ENCODE measurements at places on chromosomes 6 and 20.

DNA sequence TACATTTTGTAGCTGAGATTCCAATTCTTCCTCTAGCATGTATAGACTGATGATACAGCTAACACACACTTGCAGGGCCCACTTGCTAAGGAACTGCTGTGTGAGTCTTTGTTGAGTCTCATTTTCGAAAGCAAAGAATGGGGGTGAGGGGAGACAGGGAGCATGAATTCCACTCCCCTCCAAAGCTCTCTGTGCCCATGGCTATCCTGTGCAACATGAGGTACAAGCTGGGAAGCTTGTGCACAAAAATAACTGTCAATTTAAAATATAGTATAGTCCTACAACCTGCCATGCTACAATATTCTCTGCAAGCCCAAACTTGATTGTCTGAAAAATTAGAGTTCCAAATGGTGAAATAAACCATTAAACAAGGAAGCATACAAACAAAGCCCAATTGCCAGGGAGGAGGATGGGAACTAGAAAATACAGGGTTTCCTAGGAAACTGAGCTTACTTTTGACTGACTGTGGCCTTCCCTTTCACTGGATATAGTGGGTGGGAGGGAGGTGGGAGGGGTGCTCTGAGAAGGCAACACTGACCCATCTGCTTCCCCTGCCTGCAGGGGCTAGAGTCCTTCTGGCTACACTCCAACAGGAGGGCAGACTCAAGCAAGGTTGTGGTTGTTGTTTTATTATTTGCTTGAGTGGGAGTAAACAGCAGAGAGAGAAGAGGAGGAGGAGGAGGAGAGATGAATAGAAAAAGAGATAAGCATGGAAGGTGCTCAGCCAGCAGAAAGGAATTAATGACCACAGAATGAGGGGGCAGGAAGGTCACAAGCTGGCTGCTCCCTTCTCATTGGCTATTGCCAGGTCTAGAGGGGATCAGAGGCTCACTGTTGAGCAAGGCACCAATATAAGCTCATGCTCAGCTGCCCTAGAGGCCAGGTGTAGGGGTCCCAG is 84.6 kb downstream of the FYN start:
- DNase-seq: no peak

DNA sequence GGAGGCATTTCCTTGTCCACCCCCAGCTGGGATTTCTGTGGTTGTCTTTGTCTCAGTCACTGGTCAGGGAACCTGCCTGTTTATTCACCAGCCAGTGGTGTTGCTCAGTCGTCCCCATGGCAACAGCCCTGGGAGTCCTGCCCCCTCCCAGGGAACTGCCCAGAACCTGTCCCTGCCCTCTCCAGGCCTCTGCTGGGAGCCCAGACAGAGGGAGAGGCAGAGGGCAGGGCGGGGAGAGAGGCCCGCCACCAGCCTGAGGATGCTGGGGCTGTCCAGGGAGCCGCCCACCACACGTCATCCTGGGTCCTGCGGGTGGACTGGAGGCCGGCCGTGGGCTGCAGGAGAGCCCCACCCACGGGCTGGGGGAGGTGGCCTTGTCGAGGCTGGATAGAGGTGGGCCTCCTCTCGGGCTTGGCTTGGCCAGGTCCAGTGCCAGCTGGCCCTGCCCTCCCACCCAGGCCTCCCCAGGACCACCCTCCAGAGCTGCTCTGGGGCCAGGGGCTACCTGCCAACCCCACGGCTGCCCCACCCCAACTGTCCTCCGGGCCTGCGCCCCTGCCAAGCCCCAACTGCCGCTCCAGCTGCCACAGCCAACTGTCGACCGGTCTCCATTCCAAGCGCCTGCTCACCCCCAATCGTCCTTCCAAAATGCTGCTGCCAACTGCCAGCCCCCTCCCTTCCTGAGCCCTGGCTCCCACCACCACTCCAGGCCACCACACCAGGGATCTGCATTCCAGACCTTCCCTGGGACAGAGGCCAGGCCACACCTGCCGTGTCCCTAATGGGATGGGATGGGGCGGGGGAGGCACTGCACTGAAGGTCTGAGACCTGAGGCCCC is 4.2 kb upstream of the ZBTB46 start:
- no peak for DNase-seq

- DNase-seq: no peak
Observed at GRCh38 chr20:694496-694895, 18.9 kb upstream of the SCRT2 start.

- no peak for DNase-seq
Observed at GRCh38 chr6:13194852-13195251, 133.5 kb downstream of the TBC1D7 start.

DNA sequence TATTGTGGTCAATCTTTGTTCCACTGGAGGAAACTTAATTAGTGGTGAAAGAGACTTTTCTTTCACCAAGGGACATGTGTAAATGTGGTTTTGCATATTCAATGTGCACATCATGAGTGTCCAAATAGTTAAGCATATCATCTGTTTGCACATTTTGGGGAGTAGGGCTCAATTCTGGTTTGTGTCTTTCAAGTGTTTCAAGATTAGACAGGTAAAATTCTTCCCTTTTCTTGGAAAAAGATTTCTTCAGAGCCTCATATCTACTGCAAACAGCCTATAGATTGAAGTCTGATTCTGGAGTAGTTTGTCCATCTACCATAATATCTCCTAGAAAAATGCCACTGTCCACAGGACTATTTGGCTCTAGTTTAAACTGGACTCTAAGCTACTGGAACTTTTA is 26.9 kb upstream of the DEFB118 start:
- DNase-seq: no peak

DNA sequence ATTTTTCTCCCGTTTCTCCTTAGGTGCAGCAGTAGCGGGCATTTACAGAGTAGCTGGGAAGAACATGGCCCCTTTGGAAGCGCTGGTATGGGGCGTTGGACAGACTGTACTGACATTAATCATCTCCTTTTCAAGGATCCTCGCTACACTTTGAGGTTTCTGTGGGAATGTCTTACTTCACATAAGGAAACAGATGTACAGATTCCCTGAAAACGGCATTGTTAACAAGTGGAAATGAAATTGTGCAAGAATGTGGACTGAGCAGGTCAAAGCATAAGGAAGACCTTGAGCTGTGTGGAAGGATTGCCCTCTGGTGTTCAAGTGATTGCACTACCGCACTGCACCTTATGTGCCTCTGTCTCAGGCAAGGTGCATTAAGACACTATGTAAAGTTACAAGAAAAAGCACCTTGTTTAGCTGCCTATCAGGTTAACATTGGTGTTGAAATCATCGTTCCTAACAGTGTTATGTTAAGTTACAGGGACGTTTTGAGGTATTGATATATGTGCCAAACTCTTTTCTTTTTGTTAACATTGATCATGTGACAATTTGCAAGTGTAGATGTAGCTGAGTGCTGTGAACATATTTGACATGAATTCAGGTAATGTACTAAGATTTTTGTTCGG is 38.0 kb downstream of the TMEM170B start:
- peak; percentile 17 for DNase-seq

DNA sequence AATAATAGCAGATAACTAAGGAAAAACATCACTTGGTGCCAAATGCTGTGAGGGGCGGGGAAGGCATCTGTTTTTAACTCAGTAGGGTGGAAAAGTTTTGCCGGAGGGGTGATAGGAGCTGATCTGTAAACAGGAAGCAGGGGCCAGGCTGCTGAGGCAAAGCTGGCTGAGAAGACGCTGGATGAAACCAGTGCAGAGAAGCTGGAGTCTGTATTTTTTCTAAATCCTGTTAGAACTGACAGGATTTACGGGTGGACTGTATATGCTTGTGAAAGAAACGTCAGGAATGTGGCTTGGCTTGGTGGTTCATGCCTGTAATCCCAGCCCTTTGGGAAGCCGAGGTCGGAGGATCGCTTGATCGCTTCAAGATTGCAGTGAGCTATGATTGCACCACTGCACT is 5.6 kb downstream of the PCMTD2 start:
- no peak for DNase-seq

- no peak for DNase-seq
Observed at GRCh38 chr6:18550119-18550518, 163.0 kb downstream of the RNF144B start.

DNA sequence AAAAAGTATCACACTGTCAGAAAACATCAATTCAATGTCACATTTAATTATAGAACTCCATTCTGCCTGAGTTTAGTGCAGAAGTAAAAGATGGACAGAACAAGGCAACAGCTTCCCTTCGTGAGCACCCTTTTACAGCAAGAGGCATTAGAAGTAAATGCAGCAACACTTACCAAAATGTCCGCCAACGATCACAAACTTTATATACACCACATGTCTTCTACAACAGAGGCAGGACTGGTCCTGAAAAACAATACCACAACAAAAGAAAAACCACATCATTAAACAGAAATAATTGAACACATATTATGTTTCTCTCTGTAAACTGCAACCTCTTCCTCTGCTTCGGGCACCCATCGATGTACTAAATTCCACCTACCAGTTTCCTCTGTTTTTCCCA is 92.9 kb downstream of the FYN start:
- DNase-seq: no peak

GRCh38 chr6:149897855-149898744 is at the start of gene RAET1E:
RAET1E (minus strand) TSS chr6:149898113; CDS start chr6:149890901, 7,212 bp downstream.
- no peak for DNase-seq

GRCh38 chr6:139287868-139288267 is 3.9 kb downstream of the TXLNB start:
- DNase-seq: no peak

DNA sequence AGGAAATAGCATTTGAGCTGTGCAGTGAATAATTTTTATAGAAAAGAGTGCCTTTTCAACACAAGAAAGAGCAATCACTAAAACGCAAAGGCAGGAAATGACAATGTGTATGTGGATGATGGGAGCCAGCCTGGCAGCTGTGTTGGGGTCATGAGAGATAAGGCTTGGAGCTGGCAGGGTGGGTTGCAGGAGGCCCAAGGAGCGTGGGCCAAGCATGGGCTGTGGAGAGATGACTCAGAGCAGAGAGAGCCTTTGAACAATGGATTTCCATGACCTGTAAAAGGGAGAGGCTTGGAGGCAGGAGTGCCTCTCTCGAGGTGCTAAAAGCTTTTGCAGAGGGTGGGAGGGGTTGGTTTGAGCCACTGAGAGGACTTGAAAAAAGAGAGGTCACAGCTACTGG is 6.6 kb upstream of the TBC1D7 start:
- DNase-seq: no peak

DNA sequence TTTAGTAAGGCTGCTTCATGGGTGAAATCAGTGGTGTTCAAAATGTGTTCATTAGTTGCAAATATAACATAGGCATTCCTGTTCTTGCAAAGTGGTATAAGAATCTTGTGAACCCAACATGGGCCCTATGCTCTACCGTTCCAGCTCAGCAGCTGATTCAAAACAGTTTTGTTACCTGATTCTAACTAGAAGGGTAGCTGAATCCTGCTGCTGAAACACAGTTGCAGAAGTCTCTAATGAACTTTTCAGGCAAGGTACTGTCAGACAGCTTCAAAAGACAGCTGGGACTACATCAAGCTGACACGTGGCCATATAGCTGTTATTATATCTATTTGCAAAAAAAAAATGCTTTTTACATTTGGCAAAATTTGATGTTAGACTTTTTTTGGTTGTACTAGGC is 22.7 kb downstream of the THEMIS start:
- no peak for DNase-seq

DNA sequence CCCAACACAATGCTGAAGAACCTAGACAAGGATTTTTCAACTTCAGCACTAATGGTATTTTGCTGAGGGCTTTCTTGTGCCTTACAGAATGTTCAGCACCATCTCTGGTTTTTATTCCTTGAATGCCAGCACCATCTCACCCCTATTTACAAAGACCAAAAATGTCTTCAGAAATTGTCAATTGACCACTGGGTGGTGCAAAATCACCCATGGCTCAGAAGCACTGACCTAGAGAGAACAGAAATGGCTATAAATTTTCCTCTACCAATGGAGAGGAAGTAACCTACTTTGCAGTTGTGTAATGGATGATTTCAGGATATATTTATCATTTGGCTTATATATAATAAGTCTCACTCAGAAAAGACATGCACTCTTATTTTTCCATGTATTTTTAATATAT is 431.0 kb upstream of the IRAK1BP1 start:
- DNase-seq: no peak

DNA sequence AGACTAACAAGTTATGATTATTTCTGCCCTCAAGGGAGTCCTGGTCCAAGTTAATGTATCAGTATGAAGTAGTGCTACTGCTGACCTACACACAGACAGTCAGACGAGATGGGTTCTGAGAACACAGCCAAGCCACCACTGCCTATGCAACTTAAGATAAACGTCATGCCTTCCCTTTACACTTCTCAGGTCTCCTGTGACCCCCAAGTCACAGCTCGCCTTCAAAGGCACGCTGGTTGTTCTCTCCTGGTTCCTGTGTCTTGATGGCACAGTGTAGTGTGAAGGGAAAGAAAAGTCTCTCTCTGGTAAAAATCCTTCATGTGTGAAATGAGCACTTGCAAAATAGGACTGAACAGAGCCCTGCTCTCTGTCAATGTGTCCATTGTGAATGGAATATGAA is 377.8 kb downstream of the ADGRB3 start:
- no peak for DNase-seq

GRCh38 chr6:105849746-105850145 is 236.4 kb upstream of the PRDM1 start:
- DNase-seq: no peak

DNA sequence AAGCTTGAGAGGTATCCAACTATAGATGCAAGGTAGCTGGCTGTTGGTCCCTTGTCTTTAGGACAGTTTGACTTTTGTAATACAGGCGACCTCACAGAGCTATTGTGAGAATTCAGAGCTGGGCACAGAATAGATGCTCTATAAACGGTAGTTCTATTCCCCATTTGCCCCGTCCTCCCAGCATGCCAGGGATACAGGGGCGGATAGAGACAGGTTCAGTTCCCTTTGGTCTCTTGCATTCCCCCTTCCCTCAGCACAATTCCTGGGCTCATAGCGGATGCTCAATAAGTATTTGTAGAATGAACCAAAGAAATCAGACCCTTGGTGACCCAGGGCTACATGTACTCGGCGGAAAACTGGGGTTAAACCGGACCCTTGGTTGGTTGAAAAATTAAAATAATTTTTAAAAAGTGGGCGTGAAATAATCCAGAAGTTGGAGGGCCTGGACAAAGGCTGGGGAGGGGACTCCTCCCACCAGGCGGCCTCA is 707 bp upstream of the TOP1 start:
- DNase-seq: no peak

GRCh38 chr20:38353316-38353715 is 7.0 kb downstream of the LBP start:
- DNase-seq: no peak

- DNase-seq: no peak
Observed at GRCh38 chr6:151290877-151291721, 51.3 kb downstream of the AKAP12 start.

DNA sequence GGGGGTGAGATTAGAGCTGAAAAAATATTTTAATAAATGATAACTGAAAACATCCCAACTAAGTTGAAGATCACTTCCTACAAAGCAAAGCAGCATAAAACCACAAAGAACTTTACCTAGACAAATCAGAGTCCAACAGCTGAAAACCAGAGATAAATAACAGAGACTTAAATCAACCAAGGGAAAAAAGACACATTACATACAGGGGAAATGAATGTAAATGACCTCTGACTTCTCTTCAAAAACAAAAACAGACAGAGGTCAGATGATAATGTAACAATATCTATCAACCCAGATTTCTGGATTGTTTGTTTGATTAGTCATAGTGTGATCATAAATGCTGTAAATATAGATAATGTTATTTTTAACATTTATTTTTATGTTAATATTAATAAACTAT is 782.8 kb downstream of the TFAP2A start:
- DNase-seq: no peak
